Thymus (tissue), 14 donors: ENCODE measurements at places on chromosomes 6 and 20. TPM values are rescaled to one million over a fixed set of nuclear protein-coding genes. Genes with fewer than 3 reads are reported as not detected.

The ECT2L gene
- 0.09 TPM for total RNA-seq

The ATP9A gene
- total RNA-seq = 6.7 TPM

The BHLHE23 gene
- total RNA-seq = 0.42 TPM

The TRIM31 gene
- total RNA-seq = 0.28 TPM

The BMP5 gene
- 0.52 TPM for total RNA-seq

- no peak for DNase-seq
These were observed 197.8 kb downstream of the OGFRL1 start for GRCh38 chr6:71486461-71486860.

- DNase-seq = no peak
These were observed 17.8 kb upstream of the RCAN2 start for GRCh38 chr6:46509063-46509462.

- DNase-seq = no peak
These were observed 18.0 kb upstream of the CLDN20 start for GRCh38 chr6:155245831-155246230.

DNA sequence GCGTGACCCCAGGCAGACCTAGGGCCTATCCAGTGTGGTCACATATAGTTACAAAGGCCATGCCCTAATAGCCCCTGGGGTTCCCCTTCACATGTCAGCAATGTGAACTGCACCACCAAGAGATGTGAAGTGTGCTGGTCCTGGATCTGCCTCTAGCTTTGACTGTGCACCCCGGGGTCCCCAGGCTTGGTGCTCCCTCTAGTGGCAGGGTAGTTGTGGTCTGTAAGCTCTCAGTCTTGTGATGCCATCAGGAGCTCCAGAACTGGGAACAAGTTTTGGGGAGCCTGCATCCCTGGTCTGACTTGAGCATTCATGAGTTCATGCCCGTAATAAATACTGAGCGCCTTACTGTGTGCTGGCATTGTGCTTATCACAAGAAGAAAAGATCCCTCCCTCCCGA is 143.4 kb downstream of the DHX35 start:
- DNase-seq = no peak

GRCh38 chr6:113220832-113221231 is 636.3 kb upstream of the MARCKS start:
- DNase-seq = no peak

DNA sequence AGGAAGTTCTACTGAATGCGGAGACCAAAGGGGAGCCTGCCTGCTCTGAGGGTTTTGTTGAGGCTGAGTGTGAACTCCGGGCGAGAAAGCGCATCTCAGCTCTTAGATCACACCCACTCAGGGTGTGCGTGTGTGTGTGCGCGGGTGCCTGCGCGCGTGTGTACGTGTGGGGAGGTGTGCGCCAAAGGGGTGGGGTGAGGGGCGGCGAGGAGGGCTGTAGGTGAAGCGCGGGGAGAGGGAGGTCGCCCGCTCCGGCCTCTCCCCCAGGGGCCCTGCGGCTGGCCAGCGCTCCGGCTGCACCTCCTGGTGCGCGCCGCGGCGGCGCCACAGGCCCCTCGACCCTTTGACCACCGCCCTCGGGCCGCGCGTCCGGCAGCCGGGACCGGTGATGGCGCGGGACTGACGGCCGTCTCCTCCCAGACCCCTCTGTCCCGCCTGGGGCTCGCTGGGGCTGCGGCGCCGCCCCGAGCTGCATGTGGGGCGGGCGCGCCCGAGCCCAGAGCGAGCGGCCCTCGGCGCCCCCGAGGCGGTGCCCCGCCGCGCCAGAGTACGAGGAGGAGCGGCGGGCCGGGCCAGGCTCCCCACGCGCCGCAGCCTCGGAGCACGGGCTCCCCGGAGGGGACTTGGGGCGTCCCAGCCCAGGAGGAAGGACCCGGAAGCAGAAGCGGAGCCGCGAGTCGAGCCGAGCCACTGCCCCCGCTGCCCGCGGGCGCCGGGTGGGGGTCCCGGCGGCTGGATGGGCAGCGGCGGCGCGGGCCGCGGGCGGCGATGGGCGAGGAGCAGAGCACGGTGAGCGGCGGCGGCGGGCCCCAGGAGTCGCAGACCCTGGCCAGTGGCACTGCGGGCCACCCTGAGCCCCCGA is at the start of gene RNF217:
Gene RNF217 (plus strand): TSS at position 661 of the 862 bp plus-strand sequence. CDS start 108 bp downstream, at position 769.
- DNase-seq = no peak

- no peak for DNase-seq
These were observed 25.6 kb downstream of the DHX35 start for GRCh38 chr20:38987777-38988176.

GRCh38 chr6:131412960-131413830 is 159.8 kb upstream of the ARG1 start:
- DNase-seq = no peak

DNA sequence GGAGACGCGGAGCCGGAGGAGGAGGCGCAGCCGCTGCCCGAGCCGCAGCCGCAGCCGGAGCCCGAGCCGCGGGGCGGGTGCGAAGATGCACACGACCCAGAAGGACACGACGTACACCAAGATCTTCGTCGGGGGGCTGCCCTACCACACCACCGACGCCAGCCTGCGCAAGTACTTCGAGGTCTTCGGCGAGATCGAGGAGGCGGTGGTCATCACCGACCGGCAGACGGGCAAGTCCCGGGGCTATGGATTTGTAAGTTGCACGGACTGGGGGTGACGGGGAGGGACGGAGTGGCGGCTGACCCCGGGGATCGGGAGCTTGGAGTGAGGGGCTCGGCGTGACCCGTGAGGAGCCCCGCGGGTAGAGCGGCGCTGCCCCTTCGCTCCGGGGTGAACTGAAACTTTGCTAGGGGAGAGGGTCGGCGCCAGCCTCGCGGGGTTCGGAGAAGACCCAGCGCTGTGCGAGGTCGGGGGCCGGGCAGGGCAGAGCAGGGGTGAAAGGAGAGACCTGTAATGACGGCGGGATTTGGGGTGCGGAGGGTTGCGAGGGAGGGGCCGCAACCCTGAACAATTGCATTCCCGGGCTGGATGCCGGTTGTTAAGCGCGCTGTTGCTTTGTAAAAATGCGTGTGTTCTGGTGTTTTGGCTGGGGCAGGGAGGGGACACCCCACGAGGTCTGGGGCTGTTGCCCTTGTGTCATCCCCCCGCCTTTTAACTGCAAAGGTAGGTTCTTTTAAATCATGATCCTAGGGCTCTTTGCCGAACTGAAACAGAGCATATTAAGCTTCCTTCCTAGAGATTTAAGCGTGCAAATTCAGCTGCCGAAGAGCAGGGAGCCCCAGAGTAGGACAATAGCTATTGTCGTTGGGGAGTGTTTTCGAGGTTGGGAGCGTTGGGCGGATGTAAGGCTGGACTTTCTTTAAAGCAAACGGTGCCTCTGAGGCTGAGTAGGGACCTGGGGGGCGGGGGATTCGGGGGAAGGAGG is 628 bp downstream of the RBM24 start:
- no peak for DNase-seq

DNA sequence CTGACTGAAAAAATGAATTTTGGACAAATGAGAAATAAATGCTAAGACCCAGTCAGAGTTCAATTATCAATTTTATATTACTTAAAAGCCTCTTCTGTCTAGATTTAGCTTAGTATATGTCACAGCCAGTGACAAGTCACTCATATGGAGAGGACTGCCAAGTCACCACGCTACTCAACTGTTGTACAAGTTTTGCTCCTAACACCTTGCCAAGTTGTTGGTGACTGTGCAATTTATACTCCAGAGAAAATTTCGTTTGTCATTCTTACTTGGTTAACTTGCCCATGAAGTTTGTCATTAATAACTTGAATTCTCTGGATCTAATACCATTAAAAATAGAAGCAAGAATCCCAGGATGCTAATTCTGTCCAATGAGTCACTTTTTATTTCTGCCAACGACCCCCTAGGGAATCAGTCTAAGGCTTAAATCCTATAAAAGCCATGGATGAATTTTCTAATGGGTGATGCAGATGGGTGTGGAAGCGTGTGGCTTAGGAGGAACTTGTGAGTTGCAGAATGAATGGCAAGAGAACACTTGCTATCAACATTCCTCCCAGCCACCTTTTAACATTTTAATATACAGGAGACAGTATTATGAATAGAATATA is 30.4 kb upstream of the FBXO30 start:
- no peak for DNase-seq

DNA sequence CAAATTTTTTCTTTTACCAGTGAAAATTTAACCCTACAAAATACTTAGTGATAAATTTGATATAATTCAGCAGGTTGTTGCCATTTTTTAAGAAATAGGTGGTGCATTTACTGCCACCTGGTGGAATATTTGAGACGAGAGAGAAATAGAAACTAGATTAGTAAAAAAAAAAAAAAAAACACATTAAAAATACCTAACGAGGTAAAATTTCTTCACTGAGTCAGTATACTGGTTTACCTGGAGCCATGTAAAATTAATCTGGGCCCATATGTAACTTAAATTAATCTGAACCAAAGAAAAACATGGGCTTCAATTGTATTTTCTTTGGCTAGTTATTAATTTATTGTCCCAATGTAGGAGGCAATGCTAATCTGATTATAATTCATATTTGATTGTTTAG is 520.8 kb downstream of the EPM2A start:
- DNase-seq = peak; percentile 2

DNA sequence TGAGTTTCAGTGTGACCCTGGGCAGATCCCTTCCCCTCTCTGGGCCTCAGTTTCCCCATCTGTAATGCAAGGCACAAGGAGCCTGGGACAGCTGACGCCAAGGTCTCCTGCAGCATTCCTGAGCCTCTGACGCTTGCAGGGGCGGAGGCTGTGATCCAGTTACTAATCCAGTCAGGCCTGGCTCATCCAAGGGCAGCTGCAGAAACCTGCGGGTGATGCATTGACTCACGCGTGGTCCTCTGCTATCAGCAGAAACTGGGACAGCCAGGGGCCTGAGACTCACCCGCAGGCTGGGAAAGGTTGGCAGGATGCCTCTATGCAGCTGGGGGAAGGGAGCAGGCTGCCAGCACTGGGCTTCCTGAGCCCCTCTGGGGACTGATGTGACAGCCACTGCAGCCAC is 65.0 kb upstream of the SIRPA start:
- DNase-seq = no peak

GRCh38 chr6:98487612-98488011 is 346.8 kb upstream of the POU3F2 start:
- no peak for DNase-seq
